M059J (cell line): ENCODE measurements at places on chromosomes 2 and 18.

GRCh38 chr2:222318026-222318711, 19.4 kb upstream of the PAX3 start:
- peak; percentile 79 for DNase-seq

- DNase-seq = no peak
These were observed 46.3 kb downstream of the ZNF519 start for GRCh38 chr18:14085770-14086457.

- no peak for DNase-seq
These were observed 47.6 kb downstream of the BCL11A start for GRCh38 chr2:60505880-60506260.

DNA sequence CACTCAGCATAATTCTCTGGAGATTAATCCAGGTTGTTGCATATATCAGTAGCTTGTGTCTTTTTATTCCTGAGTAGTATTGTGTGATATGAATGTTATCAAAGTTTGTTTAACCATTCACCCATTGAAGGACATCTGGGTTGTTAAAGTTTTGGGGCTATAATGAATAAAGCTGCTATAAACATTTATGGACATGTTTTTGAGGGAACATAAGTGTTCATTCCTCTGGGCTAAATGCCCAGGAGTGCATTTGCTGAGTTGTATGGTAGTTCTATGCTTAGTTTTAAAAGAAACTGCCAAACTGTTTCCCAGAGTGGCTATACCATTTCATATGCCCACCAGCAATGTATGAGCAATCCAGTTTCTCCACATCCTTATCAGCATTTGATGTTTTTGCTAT, 21.8 kb upstream of the KCNJ13 start:
- DNase-seq = no peak

DNA sequence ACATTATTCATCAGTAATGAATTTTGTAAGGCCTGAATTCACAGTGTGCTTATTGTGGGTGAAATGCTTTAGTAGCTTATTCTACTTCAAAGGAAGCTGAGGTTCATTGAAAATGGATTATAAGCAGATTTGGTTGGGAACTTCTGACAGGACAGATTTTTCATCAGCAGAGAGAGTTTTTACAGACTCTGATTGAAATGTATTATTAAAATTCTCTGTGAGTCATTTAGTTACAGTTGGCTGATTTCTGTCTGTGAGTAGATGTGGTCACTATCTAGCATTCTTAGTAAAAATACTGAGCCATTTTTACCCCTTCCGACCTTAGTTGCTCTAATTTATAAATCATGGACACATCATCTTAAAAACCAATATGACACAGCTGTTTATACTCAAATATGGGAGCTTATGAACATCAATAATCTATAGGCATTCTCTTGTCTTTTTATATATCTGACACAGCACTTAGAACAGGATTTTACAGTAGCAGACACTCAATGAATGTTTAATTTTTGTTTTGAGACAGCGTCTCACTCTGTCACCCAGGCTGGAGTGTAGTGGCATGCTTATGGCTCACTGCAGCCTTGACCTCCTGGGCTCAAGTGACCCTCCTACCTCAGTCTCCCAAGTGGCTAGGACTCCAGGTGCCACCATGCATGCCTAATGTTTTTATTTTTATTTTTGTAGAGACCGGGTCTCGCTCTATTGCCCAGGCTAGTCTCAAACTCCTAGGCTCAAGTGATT, 239.6 kb downstream of the BABAM2 start:
- peak; percentile 52 for DNase-seq

DNA sequence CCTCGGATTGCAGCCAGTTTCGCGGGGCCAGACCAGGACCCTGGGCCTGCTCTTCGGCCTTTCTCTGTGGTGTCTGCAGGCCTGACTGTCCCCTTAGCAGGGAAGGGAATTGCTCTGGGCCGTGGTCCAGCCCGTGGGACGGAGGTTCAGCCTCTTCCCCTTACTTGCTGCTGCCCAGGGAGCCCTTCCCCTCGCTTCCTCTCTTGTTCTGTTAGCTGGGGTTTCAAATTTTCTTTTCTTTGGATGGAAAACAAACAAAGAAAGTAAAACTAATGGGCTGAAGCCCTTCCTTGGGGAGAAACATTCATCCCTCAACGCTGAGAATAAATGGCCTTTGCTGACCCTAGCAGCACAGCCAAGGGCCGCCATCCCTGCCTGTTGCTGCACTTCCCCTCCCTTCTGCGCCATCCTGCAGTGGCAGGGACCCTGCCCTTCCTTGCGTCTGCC, 52.4 kb downstream of the ASAP2 start:
- no peak for DNase-seq

DNA sequence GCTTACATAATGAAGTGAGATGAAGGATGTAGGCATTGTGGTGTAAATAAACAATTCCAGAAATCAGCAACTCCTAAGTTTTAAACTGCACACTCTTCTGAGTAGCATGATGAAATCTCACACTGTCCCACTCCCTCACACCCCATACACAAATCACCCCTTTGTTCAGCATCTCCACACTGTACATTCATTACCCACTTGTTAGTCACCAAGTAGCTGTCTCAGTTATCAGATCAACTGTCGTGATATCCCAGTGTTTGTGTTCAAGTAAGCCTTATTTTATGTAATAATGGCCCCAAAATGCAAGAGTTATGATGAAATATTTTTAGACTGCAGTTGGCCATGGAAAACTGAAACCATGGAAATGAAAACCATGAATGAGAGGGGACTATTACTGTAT, 135.7 kb downstream of the GRB14 start:
- peak; percentile 18 for DNase-seq

DNA sequence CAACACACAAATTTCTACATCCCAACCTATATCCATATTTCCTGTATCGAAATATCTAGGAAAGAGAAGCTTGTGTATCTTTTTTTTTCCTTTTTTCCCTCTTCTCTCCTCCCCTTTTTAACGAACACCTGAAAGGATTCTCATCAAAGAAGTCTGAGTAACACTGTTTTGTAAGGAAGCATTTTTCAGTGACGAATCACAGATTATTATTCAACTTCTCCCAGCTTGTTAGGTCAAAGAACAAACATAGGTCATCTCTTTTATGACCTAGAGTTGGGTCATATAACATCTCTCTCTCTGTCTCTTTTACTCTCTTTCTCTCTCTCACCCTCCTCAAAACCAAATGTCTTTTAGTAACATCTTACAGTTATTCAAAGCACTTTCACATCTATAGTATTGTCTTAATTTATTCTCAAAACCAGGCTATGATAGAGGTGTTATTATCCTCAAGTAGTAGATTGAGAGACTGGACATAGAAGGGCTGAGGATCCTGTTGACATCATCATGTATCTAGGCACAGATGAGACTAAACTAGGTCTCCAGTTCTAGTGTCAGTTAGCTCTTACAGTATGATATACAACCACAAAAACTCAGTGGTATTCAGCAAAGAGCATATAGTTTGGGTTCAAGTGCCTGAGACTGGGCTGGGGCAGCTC, 80.1 kb upstream of the SPOPL start:
- peak; percentile 69 for DNase-seq

- DNase-seq = no peak
These were observed 32.0 kb downstream of the EMILIN2 start for GRCh38 chr18:2878656-2879330.

- peak; percentile 84 for DNase-seq
These were observed 5.2 kb upstream of the CHCHD5 start for GRCh38 chr2:112579241-112579640.

GRCh38 chr2:220847589-220847988, 724.5 kb downstream of the EPHA4 start:
- peak; percentile 95 for DNase-seq

DNA sequence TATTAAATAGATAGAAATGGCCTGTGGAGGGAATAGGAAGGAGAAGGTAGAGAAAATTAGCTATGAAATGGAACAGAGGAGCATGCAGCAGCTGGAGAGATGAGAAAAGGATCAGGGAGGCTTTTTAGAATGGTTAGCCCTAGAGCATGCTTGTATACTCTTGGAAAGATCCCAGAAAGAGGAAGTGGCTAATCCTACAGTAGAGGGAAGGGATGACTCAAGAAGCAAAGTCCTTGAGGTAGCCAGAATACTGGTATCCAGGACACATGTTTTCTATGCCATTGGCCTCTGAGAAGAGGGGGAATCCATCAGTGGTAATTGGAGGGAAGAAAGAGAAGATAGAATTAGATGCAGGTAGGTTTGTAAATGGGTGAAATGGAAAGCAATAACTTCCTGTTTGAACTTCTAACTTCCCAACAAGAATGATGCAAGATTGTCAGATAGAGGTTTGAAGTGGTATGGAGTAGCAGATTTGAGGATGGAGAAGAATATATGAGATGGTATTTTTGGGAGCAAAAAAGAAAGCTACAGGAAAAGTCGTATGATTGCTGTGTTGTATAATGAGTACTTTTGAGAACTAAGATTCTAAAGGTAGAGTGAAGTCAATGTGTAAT, 17.1 kb upstream of the OSBPL6 start:
- DNase-seq = peak; percentile 53

GRCh38 chr18:6055711-6056110, 160.4 kb upstream of the TMEM200C start:
- peak; percentile 82 for DNase-seq

DNA sequence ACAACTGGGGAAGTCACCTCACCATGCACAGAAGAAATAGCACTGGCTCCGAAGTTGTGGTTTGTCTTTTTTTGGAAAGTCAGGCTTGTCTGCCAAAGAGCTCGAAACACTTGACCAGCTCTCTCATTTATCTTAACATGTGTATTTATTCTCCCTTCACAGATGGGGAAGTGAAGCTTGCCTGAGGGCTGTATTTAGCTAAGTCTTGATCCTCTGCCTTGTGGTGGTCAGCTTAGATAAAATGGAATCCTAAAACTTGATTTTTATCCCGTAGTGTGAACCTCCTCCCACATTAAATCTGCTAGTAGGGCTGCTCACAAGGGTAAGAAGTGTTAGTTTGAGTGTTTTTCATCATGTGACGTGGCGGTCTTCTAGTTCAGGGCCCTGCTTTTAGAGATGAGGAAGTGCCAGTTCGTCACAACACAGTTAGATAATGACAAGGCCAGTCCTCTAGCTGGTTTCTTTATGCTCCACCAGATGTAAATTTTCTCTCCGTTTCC, 89.7 kb downstream of the TMEM247 start:
- peak; percentile 16 for DNase-seq

GRCh38 chr2:5693287-5694201, 1.4 kb downstream of the SOX11 start:
- no peak for DNase-seq

DNA sequence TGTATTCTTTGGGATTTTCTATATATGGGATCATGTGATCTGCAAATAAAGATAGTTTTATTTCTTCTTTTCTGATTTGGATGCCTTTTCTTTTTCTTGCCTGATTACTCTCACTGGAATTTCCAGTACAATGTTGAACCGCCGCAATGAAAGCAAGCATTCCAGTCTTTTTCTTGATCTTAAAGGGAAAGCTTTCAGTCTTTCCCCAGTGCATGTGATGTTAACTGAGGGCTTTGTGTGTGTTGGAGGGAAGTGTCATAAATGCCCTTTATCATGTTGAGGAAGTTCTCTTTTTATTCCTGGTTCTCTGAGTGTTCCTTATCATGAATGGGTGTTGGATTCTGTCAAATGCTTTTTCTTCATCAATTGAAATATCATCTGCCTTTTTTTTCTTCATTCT, 16.9 kb upstream of the CYBRD1 start:
- no peak for DNase-seq

- DNase-seq = no peak
These were observed 6.3 kb downstream of the MYO7B start for GRCh38 chr2:127541809-127542208.

- no peak for DNase-seq
These were observed 12.3 kb downstream of the DSG2 start for GRCh38 chr18:31510319-31510718.

- DNase-seq = peak; percentile 20
These were observed 464 bp upstream of the TLX2 start for GRCh38 chr2:74513605-74514367.

- no peak for DNase-seq
These were observed 25.8 kb downstream of the CASP10 start for GRCh38 chr2:201208563-201209252.

- no peak for DNase-seq
These were observed 108.1 kb upstream of the MSTN start for GRCh38 chr2:190170673-190171072.

- DNase-seq = no peak
These were observed 27.3 kb downstream of the ITGAV start for GRCh38 chr2:186617148-186617547.

DNA sequence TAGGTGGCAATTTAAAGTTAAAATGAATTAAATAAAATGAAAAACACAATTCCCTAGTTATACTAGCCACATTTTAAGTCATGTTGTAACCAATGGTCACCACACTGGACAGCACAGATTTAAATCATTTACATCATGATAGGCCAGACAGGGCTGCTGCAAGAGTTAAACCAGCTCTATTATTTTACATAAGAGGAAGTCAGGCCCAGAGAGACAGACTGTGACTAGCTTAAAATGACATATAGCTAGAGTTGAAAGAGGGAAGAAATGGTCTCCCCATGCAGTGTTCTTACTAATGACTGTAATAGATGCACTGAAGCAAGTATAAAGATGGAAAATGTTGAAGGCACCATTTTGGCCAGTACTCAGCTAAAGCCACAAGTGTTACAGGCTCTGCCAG, 69.6 kb downstream of the SLC66A3 start:
- no peak for DNase-seq

DNA sequence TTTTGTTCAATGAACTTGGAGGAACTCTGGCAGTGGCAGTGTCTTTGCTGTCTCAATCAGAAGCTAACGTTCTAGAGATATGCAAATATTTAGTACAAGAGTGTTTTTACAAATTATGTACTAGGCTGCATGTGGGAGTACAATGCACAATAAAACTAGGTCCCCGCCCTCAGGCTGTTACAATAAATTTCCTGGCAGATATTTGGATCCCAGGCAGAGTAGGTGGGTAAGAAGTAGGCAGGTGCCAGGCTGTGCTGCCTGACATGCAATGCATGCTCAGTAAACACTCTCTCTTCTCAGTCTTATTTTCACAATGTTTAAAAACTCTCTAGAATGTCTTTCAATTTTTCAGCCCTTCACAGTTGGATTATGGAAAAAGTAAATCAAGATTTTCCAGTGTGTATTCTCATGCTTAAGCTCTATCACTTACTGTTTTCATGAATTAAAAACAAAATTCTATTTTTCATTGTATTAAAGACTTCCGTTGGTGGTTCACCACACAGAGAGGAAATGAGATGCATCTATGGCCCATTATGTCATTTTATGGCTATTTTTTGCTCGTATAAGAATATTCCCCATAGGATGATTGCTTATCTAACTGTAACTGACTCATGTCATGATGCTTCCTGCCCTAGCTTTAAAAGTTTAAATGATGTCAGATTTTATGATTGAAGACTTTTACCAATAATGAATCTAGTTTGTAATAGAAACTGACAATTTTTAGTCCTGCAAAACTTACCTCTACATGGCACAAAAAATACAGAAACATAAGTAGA, 346.1 kb downstream of the RND3 start:
- DNase-seq = peak; percentile 48

- peak; percentile 9 for DNase-seq
These were observed 3.2 kb downstream of the XPO1 start for GRCh38 chr2:61534926-61535325.

- DNase-seq = no peak
These were observed 208.4 kb downstream of the ANAPC1 start for GRCh38 chr2:111675419-111676194.
